ENCODE measurements at places on chromosomes 5 and 9. TPM values are rescaled to one million over a fixed set of nuclear protein-coding genes. Genes with fewer than 3 reads are reported as not detected.

- H3K4me1 ChIP-seq: no peaks in the 10 kb centered on the region
- H3K36me3 ChIP-seq: no peaks in the 10 kb centered on the region
- no peak overlapping the region for H3K4me3 ChIP-seq
- H3K27me3 ChIP-seq: no peaks in the 10 kb centered on the region
These were observed 177.1 kb downstream of the CPLANE1 start for GRCh38 chr5:37071901-37072581.

- no peaks in the 10 kb centered on the region for H3K36me3 ChIP-seq
- H3K4me3 ChIP-seq: no peak overlapping the region
- H3K27me3 ChIP-seq: no peaks in the 10 kb centered on the region
- no peak for DNase-seq
- H3K27ac ChIP-seq: no peak overlapping the region
- H3K4me1 ChIP-seq: no peaks in the 10 kb centered on the region
These were observed 34.3 kb upstream of the RPS23 start for GRCh38 chr5:82312373-82312856.

The CDH9 gene
- total RNA-seq: not detected

DNA sequence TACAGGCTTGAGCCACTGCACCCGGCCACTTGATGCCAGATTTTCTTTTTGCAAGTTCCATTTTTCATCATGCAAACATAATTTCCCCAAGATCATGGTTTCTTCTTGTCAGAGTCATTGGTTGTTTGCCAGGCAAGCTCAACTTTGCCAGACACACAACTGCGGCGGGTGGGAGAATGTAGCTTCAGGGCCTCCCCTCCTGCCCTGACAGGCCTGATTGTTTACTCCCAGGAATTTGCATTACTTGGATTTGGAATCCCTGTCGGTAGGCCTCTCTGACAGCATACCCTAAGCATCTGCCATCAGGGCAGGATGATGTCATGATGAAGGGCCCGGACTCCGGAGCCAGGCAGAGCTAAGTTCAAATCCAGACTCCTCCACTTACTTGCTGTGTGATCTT, 15.1 kb downstream of the RPS14 start:
- no peaks in the 10 kb centered on the region for H3K4me1 ChIP-seq
- no peaks in the 10 kb centered on the region for H3K36me3 ChIP-seq
- no peak overlapping the region for H3K27ac ChIP-seq
- DNase-seq: no peak

GRCh38 chr5:64883912-64884311, 115.2 kb downstream of the CWC27 start:
- H3K36me3 ChIP-seq: no peaks in the 10 kb centered on the region
- no peak for DNase-seq
- no peaks in the 10 kb centered on the region for H3K27me3 ChIP-seq
- H3K4me1 ChIP-seq: no peaks in the 10 kb centered on the region
- H3K4me3 ChIP-seq: no peak overlapping the region

DNA sequence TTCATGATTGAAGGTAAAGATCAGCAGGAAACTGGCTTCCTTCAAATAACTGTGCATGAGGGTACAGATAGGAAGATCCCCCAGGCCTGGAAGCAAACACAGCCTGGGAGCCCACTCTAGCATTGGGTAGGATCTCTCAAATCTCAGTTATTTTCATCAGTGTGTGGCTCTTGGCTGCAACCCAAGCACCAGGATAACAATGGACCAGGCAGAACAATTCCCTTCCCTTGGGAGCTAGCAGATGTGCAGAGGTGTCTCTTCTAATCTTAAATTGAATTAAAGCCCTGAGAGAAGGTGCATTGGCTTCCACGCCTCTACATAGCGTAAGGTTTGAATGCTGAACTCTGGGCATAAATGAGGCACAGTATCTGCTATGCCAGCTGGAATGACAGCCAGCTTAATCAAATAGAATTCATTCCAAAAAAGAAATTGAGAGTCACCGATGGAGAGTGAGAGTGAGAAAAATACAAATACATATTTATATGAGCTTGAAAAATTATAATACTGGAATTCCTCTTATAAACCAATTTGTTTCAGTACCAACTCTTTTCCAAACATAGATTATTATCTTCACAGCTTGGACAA, 957.3 kb downstream of the CDH12 start:
- H3K27ac ChIP-seq: no peak overlapping the region
- H3K27me3 ChIP-seq: no peaks in the 10 kb centered on the region
- no peaks in the 10 kb centered on the region for H3K4me1 ChIP-seq
- no peak overlapping the region for H3K4me3 ChIP-seq
- DNase-seq: no peak

The DDX4 gene
- not detected for total RNA-seq

GRCh38 chr5:154755361-154756008, at the start of gene LARP1:
Gene LARP1, plus strand, starts transcription at chr5:154755377. Its CDS starts 381 bp downstream, at chr5:154755758.
- H3K36me3 ChIP-seq: no peaks in the 10 kb centered on the region
- peak within 1 kb of the TSS; percentile 99 for H3K4me3 ChIP-seq
- H3K27ac ChIP-seq: peak within 1 kb of the TSS; percentile 98
- no peaks in the 10 kb centered on the region for H3K4me1 ChIP-seq
- H3K27me3 ChIP-seq: no peaks in the 10 kb centered on the region

The GPX8 gene
- 1.3 TPM for total RNA-seq

GRCh38 chr5:33319841-33320240, 120.9 kb upstream of the TARS1 start:
- H3K27me3 ChIP-seq: no peaks in the 10 kb centered on the region
- H3K4me3 ChIP-seq: no peak overlapping the region
- DNase-seq: no peak
- H3K27ac ChIP-seq: no peak overlapping the region

DNA sequence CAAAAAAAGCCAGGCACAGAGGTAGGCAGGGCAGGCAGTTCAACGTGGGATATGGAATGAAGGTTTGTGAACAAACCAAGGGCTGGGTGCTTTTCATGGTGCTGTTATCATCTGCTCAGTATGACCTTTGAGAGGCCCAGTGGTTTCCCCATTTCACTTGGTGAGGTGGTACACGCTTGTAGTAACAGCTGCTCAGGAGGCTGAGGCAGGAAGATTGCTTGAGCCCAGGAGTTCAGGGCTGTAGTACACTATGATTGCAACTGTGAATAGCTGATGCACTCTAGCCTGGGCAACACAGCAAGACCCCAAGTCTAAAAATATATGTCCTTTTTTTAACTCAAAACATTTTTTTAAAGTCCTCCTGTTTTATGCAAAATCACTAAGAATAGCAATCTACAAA, 174.8 kb downstream of the ENC1 start:
- no peaks in the 10 kb centered on the region for H3K27me3 ChIP-seq
- no peaks in the 10 kb centered on the region for H3K36me3 ChIP-seq
- H3K4me3 ChIP-seq: no peak overlapping the region
- H3K27ac ChIP-seq: no peak overlapping the region

- no peaks in the 10 kb centered on the region for H3K4me1 ChIP-seq
- no peaks in the 10 kb centered on the region for H3K36me3 ChIP-seq
- no peak for DNase-seq
- H3K27me3 ChIP-seq: no peaks in the 10 kb centered on the region
These were observed 652.2 kb upstream of the RGMB start for GRCh38 chr5:98121036-98121936.

- peak within 1 kb of the TSS; percentile 82 for H3K27ac ChIP-seq
- H3K4me1 ChIP-seq: no peaks in the 10 kb centered on the region
- H3K36me3 ChIP-seq: no peaks in the 10 kb centered on the region
- peak within 1 kb of the TSS; percentile 74 for H3K4me3 ChIP-seq
These were observed at the start of the genes BHMT2 and DMGDH for GRCh38 chr5:79069488-79070349. Gene BHMT2, plus strand, starts transcription at chr5:79069767. Its CDS starts 16 bp downstream, at chr5:79069783. Gene DMGDH, minus strand, starts transcription at chr5:79069674. Its CDS starts 54 bp downstream, at chr5:79069620.

The COL15A1 gene
- not detected for total RNA-seq

DNA sequence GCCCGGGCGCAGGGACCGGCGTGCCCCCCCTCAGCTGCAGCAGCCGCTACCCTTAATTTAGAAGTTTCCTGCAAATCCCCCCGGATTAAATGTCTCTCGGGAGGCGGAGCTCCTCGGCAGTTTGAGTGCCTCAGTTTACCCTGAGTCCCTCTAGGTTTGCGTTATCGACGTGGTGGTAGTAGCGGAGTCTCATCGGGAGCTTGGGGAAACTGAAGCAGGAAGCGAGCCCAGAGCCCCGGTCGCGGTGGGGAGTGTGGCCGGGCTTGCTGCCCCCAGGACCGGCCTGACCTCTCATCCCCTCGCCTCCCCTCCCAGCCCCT, 529 bp upstream of the TPM2 start:
- no peaks in the 10 kb centered on the region for H3K4me1 ChIP-seq
- H3K27ac ChIP-seq: peak overlapping the region; percentile 80
- H3K27me3 ChIP-seq: no peaks in the 10 kb centered on the region

GRCh38 chr5:76345582-76345981, 57.5 kb upstream of the IQGAP2 start:
- no peak overlapping the region for H3K27ac ChIP-seq
- no peaks in the 10 kb centered on the region for H3K4me1 ChIP-seq
- no peak for DNase-seq
- H3K4me3 ChIP-seq: no peak overlapping the region

The FOXD4L4 gene
- total RNA-seq: not detected

GRCh38 chr9:121643473-121643872, 8.0 kb upstream of the DAB2IP start:
- H3K27me3 ChIP-seq: no peaks in the 10 kb centered on the region
- no peak overlapping the region for H3K27ac ChIP-seq
- H3K4me3 ChIP-seq: no peak overlapping the region
- DNase-seq: no peak
- H3K4me1 ChIP-seq: no peaks in the 10 kb centered on the region

The GRAMD2B gene
- total RNA-seq: 22.4 TPM

The FOXD4 gene
- not detected for total RNA-seq

DNA sequence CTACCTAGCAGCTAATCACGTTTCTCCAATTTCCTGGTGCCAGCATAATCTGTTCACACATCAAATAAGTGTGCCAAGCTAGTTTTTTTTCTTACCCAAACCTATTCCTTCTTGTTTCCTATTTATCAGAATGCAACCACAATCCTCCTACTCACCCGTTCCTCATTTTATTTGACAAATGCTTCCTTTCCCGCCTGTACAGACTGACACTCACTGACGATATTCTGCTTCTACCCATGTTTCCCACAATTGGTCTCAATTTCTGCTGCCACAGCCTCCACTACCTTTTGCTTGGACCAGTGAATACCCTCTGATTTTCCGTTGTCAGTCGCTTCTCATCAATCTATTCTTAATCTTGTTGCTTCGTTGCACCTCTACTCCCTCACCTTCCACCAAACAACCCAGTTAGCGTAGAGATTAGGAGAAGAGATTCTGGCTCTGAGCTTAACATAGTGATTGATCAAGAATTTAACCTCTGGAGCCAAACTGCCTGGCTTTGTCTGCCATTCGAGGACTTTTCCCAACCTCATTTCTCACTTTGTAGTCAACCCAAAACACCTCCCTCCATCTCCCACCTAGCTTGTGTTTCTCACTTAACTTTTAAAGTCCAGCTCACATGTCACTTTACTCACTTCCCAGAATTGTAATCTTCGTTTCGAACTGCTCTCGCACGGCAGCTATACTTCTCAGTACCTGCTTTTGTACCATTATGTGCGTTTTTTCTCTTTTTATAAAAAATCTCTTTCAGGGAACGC, 729 bp upstream of the TMEM38B start:
- peak overlapping the region; percentile 85 for H3K4me3 ChIP-seq
- H3K27ac ChIP-seq: no peak overlapping the region
- no peak for DNase-seq
- H3K36me3 ChIP-seq: no peaks in the 10 kb centered on the region
- H3K4me1 ChIP-seq: peaks cover 6% of the 10 kb centered on the region

- H3K27ac ChIP-seq: no peak overlapping the region
- H3K4me3 ChIP-seq: no peak overlapping the region
- no peak for DNase-seq
- H3K27me3 ChIP-seq: no peaks in the 10 kb centered on the region
- no peaks in the 10 kb centered on the region for H3K36me3 ChIP-seq
These were observed 32.0 kb downstream of the CDC14B start for GRCh38 chr9:96587338-96588315.

The PHF24 gene
- not detected for total RNA-seq

The GARNL3 gene
- total RNA-seq: 4.4 TPM

- H3K36me3 ChIP-seq: no peaks in the 10 kb centered on the region
- no peak for DNase-seq
- H3K27me3 ChIP-seq: no peaks in the 10 kb centered on the region
- no peak overlapping the region for H3K4me3 ChIP-seq
- H3K27ac ChIP-seq: no peak overlapping the region
These were observed 28.1 kb downstream of the CPEB4 start for GRCh38 chr5:173916233-173916632.

GRCh38 chr5:98593418-98593817, 180.0 kb upstream of the RGMB start:
- no peak overlapping the region for H3K4me3 ChIP-seq
- H3K27me3 ChIP-seq: no peaks in the 10 kb centered on the region
- H3K27ac ChIP-seq: no peak overlapping the region
- H3K36me3 ChIP-seq: no peaks in the 10 kb centered on the region

Data from right lobe of liver (tissue), 6 donors.